ENCODE measurements at places on chromosomes 16 and 17. TPM values are rescaled to one million over a fixed set of nuclear protein-coding genes. Genes with fewer than 3 reads are reported as not detected.

The TMC7 gene
- not detected for total RNA-seq

The NEUROD2 gene
- total RNA-seq: not detected

The RRAD gene
- total RNA-seq: 0.60 TPM

The TMEM98 gene
- 0.22 TPM for total RNA-seq

The FBXL20 gene
- 21.4 TPM for total RNA-seq

The DBF4B gene
- total RNA-seq: 15.2 TPM

The LRRC36 gene
- 0.31 TPM for total RNA-seq

The RNF43 gene
- total RNA-seq: 1.2 TPM

DNA sequence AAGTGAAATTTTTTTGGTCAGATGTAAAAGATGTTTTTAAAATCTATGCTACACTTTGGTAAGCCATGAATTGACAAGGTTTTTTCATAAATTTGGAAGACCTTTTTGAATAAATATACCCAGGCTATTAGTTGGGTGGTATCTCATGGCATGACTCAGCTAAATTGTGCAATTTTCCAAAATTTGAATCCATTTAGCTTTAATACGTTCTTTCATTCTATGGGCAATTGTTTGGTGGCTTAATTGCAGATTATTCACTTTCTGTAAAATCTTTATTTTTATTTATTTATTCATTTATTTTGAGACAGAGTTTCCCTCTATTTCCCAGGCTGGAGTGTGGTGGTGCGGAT lies 82.8 kb upstream of the TNRC6A start:
- no peak overlapping the region for H3K27ac ChIP-seq
- H3K36me3 ChIP-seq: no peaks in the 10 kb centered on the region

GRCh38 chr17:73647772-73648542 lies 3.7 kb upstream of the SDK2 start:
- DNase-seq: no peak
- no peak overlapping the region for H3K27ac ChIP-seq
- H3K36me3 ChIP-seq: no peaks in the 10 kb centered on the region
- no peak overlapping the region for H3K4me3 ChIP-seq

DNA sequence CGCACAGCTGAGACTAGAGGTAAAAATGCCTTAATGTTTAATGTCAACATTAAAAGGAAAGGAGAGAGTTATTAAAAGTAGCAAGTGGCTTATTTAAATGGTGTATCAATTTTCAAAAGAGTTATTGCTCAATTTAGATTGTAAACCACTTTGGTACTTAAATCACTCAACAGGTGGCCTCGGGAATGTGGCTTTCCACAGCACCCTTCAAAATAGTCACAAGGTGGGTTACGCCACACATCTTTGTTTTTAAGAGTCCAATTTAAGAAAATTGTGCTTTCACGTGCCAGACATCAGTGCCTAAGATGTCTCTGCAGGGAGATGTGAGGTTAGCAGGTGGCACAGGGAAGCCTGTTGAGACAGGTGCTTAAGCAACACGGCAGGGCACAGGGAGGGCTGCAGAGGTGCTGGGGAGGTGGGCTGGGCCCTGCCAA lies 27.5 kb upstream of the ADCY7 start:
- H3K27ac ChIP-seq: no peak overlapping the region
- no peaks in the 10 kb centered on the region for H3K4me1 ChIP-seq
- DNase-seq: no peak
- H3K27me3 ChIP-seq: no peaks in the 10 kb centered on the region

- no peaks in the 10 kb centered on the region for H3K27me3 ChIP-seq
- H3K36me3 ChIP-seq: no peaks in the 10 kb centered on the region
- H3K4me3 ChIP-seq: no peak overlapping the region
- DNase-seq: no peak
- no peak overlapping the region for H3K27ac ChIP-seq
Observed at GRCh38 chr16:86844695-86845094, 266.3 kb downstream of the FOXL1 start.

DNA sequence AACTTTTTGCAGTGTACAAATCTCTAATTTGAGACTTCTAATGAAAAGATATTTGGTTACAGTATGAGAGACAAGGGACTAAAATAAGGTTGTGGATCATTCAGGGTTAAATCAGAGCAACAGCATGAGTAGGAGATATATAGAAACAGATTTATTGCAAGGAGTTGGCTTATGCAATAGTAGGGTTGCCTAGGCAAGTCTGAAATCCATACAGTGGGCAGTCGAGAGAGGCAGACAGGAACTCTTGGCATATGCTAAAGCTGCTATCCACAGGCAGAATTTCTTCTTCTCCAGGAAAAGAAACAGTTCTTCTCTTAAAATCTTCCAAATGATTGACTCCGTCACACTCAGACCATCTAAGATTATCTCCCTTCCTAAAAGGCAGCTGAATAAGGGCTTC lies 500.8 kb downstream of the MAF start:
- no peak overlapping the region for H3K27ac ChIP-seq
- H3K4me1 ChIP-seq: no peaks in the 10 kb centered on the region
- no peaks in the 10 kb centered on the region for H3K36me3 ChIP-seq
- H3K4me3 ChIP-seq: no peak overlapping the region
- H3K27me3 ChIP-seq: no peaks in the 10 kb centered on the region
- DNase-seq: no peak

DNA sequence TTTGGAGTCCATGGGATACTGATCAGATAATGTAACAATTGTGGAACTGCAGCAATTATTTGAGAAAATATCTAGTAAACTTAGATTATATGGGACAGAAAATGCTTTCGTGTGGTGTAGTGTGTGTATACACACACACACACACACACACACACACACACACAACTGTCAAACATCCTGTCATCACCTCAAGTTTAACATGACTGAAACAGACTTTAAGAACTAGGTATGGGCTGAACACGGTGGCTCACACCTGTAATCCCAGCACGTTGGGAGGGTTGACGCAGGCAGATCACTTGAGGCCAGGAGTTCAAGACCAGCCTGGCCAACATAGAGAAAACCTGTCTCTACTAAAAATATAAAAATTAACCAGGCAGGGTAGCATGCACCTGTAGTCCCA lies 544 bp upstream of the EVI2A start:
- no peak overlapping the region for H3K27ac ChIP-seq
- peak; percentile 24 for DNase-seq
- H3K4me1 ChIP-seq: peaks cover 17% of the 10 kb centered on the region
- H3K4me3 ChIP-seq: peak overlapping the region; percentile 3
- H3K27me3 ChIP-seq: no peaks in the 10 kb centered on the region
- no peaks in the 10 kb centered on the region for H3K36me3 ChIP-seq

GRCh38 chr16:67542464-67542863 lies 13.8 kb downstream of the RIPOR1 start:
- H3K36me3 ChIP-seq: no peaks in the 10 kb centered on the region
- H3K27ac ChIP-seq: no peak overlapping the region
- peak; percentile 76 for DNase-seq

DNA sequence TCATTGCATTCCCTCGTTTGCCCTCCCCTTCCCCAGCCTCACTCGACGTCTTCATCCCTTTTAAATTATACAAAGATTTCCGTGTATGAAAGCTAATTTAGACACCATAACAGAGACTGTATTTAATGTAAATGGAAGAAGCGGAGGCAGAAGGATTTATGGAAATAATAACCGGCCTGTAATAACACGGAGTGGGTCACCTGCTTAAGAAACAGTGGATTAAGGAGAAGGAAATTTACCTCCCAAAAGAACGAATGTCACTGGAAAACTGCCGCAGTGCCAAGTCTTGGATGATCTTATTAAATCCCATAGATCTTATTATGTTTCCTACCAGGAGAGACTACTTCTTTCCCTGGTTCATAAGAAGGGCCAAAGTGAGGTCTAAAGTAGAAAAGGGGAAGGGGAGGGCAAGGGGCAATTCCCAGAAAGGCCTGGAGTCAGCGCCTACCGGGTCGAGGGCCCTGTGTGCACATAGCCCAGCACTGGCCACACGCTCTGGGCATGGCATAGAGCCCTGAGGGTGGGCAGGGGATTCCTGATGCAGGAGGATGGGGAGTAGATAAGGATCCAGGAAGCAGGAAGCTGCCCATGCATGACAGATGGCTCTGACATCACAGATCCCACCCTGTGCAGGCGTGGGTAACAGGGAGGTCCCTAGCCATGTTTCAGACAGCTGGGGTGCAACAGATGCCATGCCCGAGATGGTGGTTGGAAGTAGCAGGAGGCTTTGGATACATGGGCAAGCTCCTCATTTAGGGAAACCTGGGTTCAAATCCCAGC lies 56.2 kb upstream of the RPL38 start:
- H3K27me3 ChIP-seq: no peaks in the 10 kb centered on the region
- H3K27ac ChIP-seq: no peak overlapping the region
- H3K36me3 ChIP-seq: no peaks in the 10 kb centered on the region

DNA sequence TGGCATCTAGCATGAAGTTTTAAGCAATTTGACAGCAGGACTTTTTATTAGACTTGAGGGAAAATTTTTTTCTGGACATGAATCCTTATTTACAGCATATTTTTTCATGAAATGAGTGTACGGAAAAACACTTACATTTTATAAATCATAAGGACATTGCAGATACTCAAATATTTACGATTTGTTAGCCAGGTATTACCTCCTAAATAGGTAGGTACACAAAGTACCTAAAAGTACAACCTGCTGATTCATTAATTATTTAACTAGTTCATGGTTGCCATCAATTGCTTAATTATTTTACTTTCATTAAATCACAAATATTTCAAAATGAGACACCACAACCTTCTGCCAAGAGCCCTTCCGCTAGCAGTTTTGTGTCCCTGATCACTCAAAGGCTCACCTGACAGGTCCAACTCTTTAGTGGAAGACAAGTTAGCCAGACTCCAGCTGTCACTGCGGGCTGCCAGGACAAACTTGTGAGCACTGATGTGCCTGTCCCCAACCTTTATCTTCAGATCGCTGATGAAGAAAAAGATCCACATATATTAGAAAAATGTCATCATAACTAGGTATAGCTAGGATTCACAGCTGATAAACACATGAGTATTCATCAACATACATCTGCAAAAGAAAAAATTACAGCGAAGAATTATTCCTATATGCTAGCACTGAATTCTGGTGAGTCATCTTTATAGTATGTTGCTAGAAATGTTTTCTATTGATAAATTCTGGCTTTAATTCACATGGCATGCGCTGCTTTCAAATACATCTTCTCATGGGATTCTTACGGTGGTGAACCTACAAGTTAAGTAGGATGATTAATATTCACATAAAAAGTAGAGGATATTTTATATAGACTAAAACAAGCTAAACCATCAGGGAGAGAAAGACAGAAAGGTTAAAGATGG lies 28.2 kb downstream of the ANKFY1 start:
- no peak overlapping the region for H3K4me3 ChIP-seq
- H3K36me3 ChIP-seq: peaks cover 14% of the 10 kb centered on the region
- no peak overlapping the region for H3K27ac ChIP-seq
- peaks cover 19% of the 10 kb centered on the region for H3K4me1 ChIP-seq

- peaks cover 13% of the 10 kb centered on the region for H3K4me1 ChIP-seq
- no peak overlapping the region for H3K27ac ChIP-seq
- DNase-seq: no peak
- H3K4me3 ChIP-seq: no peak overlapping the region
- H3K36me3 ChIP-seq: no peaks in the 10 kb centered on the region
- H3K27me3 ChIP-seq: no peaks in the 10 kb centered on the region
Observed at GRCh38 chr17:50180111-50180510, 14.3 kb downstream of the SGCA start.

- no peaks in the 10 kb centered on the region for H3K27me3 ChIP-seq
- no peak overlapping the region for H3K4me3 ChIP-seq
- H3K4me1 ChIP-seq: peaks cover 2% of the 10 kb centered on the region
- no peak for DNase-seq
- H3K36me3 ChIP-seq: no peaks in the 10 kb centered on the region
Observed at GRCh38 chr16:53530046-53530445, 27.0 kb upstream of the AKTIP start.

- H3K4me1 ChIP-seq: no peaks in the 10 kb centered on the region
- no peaks in the 10 kb centered on the region for H3K36me3 ChIP-seq
- no peak overlapping the region for H3K27ac ChIP-seq
- no peaks in the 10 kb centered on the region for H3K27me3 ChIP-seq
Observed at GRCh38 chr17:27276653-27277156, 17.2 kb upstream of the WSB1 start.

DNA sequence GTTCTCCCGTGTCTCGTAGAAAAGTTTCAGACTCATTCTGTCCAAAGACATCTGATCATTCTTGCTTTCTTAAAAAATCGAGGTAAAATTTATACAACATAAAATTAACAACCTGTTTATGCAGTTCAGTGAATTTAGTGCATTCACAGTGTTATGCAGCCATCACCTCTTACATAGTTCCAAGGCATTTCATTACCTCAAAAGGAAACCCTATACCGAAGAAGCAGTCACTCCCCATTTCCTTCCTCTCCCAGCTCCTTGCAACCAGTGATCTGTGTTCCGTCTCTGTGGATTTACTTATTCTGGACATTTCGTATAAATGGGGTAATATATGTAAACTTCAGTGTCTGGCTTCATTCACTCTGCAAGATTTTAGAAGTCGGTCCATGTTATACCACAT lies 103.5 kb upstream of the HS3ST3A1 start:
- no peaks in the 10 kb centered on the region for H3K4me1 ChIP-seq
- no peaks in the 10 kb centered on the region for H3K27me3 ChIP-seq
- H3K27ac ChIP-seq: no peak overlapping the region
- no peak overlapping the region for H3K4me3 ChIP-seq
- no peak for DNase-seq

DNA sequence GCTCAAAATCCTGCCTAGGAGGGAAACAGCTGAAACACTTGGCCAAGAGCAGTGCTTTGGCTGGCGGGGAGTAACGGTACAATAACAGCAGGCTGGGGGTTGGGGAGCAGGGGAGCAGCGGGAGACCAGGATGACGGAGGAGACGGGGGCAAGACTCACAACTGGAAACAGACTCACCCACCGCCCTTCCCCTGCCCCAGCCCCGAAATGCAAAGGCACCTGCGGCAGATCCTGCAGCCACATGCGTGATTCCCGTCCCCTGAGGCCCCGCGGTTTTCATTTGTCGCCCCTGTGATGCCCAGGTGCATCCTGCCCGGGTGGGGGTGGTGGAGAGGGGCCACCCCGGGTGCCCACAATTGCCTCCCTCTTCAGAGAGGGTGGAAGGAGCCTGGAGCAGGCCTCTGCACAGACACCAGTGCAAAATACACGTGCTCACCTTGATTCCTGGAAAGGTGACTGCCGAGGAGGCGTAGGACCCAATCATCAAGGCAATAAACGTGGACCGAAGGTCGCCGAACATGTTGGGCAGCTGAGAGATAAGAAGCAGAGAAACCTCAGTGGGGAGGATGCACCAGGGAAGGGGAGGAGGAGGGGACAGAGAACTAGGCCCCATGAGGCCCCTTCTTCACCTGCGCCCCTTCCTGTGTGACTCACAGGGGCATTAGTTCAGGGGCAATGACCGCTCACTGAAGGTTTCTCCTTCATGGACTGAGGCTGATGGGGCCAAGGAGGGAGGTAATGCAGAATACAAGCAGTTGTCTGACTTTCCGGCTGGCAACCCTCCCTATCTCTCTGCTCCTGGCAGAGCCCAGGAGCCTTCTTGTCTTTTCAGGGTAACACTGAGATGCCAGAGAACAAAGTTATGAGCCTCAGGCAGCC lies 30.4 kb upstream of the PITPNA start:
- no peak overlapping the region for H3K27ac ChIP-seq
- no peaks in the 10 kb centered on the region for H3K4me1 ChIP-seq
- H3K36me3 ChIP-seq: no peaks in the 10 kb centered on the region
- H3K4me3 ChIP-seq: no peak overlapping the region

GRCh38 chr17:16456742-16457316 lies 35.2 kb downstream of the LRRC75A start:
- H3K27me3 ChIP-seq: no peaks in the 10 kb centered on the region
- no peak for DNase-seq

Data from CD8-positive, alpha-beta memory T cell (primary cell).